Psoas muscle (tissue), 8 donors: ENCODE measurements at places on chromosomes 13 and 19.

DNA sequence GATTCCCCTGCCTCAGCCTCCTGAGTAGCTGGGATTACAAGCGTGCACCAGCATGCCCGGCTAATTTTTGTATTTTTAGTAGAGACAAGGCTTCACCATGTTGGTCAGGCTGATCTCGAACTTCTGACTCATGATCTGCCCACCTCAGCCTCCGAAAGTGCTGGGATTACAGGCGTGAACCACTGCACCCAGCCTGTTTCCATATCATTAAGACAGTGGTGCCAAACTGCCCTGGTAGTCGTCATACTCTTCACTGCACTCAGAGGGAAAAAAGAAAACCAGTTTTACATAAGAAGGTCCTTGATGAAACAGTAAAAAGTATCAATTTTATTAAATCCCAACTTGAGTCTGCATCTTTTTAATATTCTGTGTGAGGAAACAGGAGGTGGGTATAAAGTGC lies 14.9 kb downstream of the CDADC1 start:
- DNase-seq: no peak

GRCh38 chr19:55504252-55504603 lies 16.0 kb downstream of the SSC5D start:
- no peak for DNase-seq

- DNase-seq: no peak
Observed at GRCh38 chr19:33438987-33439781, 65.7 kb downstream of the CEBPG start.

GRCh38 chr19:4094761-4095487 lies 28.2 kb upstream of the ZBTB7A start:
- DNase-seq: no peak

- DNase-seq: no peak
Observed at GRCh38 chr13:98824376-98825160, 72.1 kb upstream of the SLC15A1 start.

- no peak for DNase-seq
Observed at GRCh38 chr19:45158503-45159209, 2.1 kb downstream of the NKPD1 start.
